NCI-H2081 treated with DMSO at 0.1 percent for 48 hours (cell line): ENCODE measurements at places on chromosomes 7 and 10.

DNA sequence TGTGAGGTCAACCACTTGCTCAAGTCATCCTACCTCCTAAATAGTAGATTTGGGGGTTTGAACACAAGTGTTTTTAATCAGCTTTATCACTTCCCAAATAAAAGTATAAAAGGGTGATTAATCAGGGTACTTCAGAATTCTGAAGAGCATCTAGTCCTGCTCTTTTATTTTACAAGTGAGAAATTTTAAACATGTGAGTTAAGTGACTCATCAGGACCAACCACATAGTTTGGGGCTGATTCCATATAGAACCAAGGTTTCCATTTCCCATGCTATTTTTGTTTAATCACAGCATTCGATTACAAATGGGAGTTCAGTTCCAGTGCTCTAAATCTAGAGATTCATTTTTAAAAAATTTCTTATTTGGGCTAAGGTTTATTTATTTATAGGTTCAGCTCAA, 113.4 kb downstream of the GPR158 start:
- no peak for DNase-seq

- DNase-seq: no peak
Measured at GRCh38 chr7:95527776-95528250, 42.1 kb downstream of the ASB4 start.

DNA sequence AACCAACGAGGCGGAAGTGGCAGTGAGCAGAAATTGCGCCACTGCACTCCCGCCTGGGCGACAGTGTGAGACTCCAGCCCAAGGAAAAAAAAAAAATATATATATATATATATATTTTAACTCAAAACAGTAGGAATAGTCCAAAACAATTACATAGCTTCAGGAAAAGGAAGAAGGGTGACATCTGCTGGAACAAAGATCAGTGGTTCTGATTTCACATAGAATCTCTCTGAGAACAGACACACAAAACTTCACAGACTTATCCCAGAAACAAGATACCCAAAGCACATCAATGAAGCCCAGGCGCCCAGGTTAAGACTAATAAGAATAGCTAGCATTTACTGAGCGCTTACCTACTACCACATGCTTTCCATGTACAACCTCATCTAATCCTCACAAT, 45.0 kb downstream of the DNMBP start:
- no peak for DNase-seq

DNA sequence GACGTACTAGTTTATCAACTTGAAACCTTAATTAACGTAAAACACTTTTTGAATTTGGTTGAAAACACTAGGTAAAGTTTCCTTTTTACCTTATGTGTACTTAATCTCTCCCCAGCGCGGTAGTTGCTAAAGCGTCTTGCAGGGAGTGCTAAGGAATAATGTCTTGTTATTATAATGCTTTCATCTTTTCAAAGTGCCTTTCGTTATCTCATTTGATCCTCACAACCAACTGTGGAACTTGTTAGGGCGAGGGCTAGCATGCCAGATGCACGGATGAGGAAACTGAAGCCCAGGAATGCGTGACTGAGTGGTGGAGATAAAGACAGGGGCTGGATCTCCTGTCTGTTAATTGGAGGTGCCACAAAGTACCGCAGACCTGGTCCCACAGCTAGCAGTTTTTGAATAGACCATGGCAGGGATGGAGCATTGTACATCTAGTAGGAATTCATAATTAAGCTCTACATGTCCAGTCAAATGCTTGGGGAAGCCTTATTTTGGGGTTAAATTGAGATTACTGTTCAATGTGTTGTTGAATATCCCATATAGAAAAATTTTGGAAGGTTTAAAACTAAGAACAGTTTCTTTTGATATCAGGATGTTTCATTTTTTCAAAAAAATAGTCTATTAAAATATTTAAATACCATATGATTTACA, 234.3 kb downstream of the SH2D4B start:
- DNase-seq: no peak

GRCh38 chr10:86663576-86664339, 4.6 kb upstream of the LDB3 start:
- no peak for DNase-seq

DNA sequence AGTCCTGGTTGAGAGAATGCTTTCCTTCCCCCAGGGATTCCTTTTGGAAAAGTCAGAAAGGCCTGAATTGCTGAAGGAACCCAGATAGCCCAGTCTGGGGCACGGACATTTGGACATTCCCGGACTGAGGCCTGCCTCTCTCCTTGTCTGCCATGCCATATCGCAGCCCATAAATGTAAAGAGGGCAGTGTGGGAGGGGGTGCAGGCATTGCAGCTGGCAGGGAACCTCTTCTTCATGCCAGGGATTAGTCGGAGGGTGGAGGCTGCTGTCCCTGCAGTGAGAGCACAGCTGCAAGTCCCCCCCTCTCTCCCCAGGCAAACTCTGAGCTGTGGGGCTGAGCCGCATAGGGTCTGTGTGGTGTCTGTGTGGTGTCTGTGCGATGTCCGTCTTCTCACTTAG, 486.0 kb upstream of the MKI67 start:
- DNase-seq: no peak
